ENCODE measurements at places on chromosomes 7 and 10.

GRCh38 chr10:123522702-123523312 is 143.3 kb upstream of the GPR26 start:
- no peak for DNase-seq

GRCh38 chr7:5892498-5892897 is 6.0 kb upstream of the CCZ1 start:
- DNase-seq = no peak

DNA sequence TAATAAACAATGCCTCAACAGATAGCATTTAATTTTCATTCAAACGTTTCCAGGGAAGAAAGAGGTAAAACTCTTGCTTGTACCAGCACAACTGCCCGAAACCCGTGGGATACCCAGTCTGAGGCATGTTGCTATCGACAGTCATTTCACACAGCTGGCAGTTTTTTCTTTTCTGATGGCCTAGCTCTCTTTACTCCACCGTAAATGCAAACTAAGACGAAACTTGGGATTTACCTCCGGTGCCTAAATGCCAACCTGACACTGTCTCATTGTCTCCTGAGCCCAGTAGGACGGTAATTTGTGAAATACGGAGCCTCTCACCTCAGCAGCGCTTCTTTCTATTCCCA is 143.5 kb downstream of the PRPF18 start:
- DNase-seq = no peak

GRCh38 chr10:24690961-24691512 is 32.6 kb downstream of the ARHGAP21 start:
- DNase-seq = no peak

- DNase-seq = peak; percentile 82
These were observed 68.2 kb downstream of the DNAJB6 start for GRCh38 chr7:157404845-157405481.

DNA sequence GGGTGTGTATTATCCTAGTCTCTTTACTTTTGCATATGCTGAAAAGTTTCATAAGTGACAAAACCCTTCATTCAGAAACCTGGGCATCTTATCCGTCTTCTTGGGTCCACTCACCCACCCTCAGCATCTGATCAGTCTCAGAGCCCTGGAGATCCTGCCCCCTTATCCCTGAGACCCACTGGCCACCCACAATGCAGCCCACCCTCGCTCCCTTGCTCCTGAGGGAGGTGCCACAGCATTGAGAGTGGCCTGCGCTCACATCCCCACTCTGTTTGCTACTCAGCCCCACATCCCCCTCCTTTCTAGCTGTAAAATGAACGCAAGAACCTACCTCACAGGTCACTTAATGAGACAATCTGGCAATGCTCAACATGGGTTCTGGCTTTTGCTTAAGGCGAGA is 27.3 kb downstream of the PDIA4 start:
- DNase-seq = no peak

DNA sequence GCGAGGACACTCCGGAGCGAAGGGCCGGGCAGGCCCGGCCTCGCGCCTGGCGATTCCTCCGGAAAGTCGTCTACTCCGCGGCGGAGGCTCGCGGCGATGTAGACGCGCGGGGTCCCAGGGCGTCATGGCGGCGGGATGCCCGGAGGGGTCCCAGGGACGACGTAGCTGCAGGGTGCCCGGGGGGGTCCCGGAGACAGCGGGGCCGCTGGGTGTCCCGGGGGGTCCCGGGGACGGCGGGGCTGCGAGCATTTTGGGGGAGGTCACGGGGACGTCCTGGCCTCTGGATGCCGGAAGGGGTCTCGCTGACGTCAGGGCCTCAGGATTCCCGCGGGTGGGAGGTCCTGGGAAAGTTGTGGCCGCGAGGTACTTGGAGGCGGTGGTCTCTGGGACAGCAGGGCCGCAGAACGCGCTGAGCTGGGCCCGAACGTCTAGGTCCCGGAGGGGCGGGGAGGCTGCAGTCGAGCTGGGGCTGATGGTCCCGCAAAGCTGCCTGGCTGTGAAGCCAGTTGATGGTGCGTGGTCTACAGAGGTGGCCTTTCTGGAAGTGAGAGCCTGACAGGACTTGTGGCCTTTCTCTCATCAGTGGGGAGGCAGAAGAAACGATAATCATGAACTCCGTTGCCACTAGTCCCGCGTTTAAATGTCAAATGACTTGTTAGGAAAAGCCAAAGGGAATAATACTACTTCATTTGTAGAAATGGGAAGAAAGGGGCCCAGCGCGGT is 637 bp downstream of the HSPA14 start:
- DNase-seq = no peak

GRCh38 chr7:99788554-99788953 is 4.6 kb upstream of the CYP3A4 start:
- DNase-seq = no peak

DNA sequence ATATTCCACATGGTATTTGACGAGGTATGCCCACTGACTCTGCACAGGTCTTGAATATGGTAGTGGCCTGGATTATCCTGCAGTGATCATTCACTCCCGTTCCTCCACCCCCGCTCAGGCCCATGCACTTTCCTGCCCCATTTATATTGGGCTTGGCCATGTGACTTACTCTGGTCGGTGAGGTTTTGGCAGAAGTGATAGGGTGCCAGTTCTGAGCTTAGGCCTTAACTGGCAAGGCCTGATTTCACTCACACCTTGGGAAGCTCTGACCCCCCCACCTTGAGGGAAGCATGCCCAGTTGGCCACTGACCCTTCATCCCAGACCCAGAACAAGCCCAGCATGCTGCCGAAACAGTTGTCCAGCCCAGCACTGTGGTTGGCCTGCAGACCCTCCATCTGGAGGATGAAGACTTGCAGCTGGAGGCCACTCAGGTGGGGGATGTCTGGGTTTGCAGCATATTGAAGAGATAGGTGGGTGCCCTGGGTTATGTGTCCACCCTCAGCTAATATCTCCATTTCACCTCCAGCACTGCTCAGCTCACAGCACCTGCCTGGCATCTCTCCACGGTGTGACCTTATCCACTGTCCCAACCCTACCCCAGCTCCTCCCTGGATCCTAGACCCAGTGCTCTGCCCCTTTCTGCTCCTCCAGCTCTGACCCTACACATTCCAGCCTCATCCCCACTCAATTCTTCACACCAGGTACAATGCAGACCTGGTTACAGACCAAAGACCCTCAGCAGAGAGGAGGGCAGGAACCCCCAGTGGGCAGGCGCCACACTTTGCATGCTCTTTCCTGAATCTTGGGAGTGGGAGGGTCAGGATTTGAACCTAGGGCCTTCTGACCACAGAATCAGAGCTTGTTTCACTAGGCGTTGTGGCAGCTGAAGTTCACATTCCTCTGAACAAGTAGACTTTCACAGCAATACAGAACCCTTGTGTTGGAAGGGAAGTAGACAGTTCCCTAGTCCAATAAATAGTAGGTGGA is 138.1 kb upstream of the CHST15 start:
- no peak for DNase-seq

GRCh38 chr10:79380125-79380945 is 33.1 kb downstream of the PPIF start:
- no peak for DNase-seq

GRCh38 chr7:131908714-131909113 is 352.3 kb upstream of the PODXL start:
- DNase-seq = no peak

GRCh38 chr10:117684672-117685211 is 142.2 kb downstream of the EMX2 start:
- DNase-seq = no peak

DNA sequence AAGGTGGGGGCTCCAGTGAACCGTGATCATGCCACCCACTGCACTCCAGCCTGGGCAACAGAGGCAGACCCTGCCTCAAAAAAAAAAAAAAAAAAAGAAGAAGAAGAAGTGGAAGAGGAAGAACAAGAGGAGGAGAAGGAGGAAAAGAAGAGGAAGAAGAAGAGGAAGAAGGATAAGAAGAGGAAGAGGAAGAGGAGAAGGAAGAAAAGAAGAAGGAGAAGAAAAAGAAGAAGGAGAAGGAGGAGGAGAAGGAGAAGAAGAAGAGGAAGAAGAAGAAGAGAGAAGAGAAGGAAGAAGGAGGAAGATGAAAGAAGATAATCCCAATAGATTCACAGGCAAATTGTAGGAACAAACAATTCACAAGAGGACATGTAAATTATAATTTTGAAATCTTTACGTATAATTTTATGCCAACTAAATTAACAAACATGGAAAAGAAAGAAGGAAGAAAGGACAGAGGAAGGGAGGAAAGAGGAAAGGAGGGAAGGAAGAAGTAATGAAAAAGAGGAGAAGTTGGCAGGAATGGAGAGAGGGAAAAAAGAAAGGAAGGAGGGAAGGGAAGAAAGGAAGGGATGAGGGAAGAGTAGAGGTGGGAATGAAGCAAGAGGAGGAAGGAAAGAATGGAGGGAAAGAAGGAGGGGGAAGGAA is 3.5 kb downstream of the SVOPL start:
- DNase-seq = no peak

- no peak for DNase-seq
These were observed 33.8 kb downstream of the KCNH2 start for GRCh38 chr7:150944066-150945042.

GRCh38 chr10:63692220-63692896 is 171.2 kb downstream of the REEP3 start:
- no peak for DNase-seq

DNA sequence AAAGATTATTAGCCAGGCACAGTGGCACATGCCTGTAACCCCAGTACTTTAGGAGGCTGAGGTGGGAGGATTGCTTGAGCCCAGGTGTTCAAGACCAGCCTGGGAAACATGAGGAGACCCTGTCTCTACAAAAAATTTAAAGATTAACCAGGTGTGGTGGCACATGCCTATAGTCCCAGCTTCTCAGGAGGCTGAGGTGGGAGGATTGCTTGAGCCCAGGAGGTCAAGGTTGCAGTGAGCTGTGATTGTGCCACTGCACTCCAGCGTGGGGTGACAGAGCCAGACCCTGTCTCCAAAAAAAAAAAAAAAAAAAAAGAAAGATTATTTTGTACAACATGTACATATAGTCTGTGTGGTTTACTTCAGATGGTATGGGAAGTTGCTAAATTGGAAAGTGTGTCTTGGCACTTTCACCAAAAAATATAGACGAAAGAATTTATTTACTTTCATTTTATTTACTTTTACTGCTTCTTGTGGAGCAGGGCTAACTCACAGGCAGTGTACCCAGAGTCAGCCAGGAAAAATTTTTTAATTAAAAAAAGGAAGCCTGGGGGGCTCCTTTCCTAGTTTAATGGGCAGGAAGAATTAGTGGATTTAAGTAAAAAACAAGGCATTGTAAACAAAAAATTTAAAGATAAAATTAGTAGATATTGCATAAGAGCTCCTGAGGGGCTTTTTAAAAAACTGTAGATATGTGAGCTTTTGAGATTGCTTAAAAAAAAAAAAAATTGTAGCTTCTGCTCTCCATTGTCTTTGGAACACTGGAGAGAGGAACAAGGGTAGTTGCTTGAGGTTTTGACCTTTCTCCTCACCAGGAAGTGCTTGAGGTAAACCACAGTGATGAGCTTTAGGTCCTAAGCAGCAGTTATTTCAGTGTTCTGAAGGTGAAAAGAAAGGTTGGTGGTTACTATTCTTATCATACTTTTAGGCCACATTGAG is 44.6 kb upstream of the VDAC2 start:
- no peak for DNase-seq

- no peak for DNase-seq
These were observed 551.4 kb downstream of the GLRX3 start for GRCh38 chr10:130687566-130687965.

GRCh38 chr10:100746784-100747455 is 1.5 kb downstream of the PAX2 start:
- no peak for DNase-seq

- DNase-seq = no peak
These were observed 37.7 kb downstream of the PPP1R17 start for GRCh38 chr7:31724696-31725095.

- DNase-seq = no peak
These were observed 25.1 kb downstream of the ALOX5 start for GRCh38 chr10:45399113-45399512.

DNA sequence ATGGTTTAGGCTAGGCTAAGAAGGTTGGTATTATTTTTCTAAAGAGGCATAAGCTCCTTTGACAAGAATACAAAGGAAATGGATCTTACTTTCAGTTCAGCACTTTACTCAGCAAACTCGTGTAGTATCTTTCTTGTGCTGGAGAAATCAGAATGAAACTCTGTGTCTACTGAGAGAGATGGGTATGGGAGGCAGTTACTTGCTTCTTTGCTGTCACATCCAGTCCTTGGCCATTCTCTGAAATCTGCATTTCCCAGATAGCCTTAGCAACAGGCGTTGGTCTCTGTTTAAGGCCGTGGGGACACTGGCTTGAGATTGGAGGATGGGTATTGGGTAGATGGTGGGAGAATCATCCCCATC is 180.5 kb downstream of the NRP1 start:
- DNase-seq = no peak

GRCh38 chr7:15556339-15557105 is 5.3 kb downstream of the AGMO start:
- no peak for DNase-seq

- no peak for DNase-seq
These were observed 75.5 kb downstream of the LRMDA start for GRCh38 chr10:75506930-75507329.

DNA sequence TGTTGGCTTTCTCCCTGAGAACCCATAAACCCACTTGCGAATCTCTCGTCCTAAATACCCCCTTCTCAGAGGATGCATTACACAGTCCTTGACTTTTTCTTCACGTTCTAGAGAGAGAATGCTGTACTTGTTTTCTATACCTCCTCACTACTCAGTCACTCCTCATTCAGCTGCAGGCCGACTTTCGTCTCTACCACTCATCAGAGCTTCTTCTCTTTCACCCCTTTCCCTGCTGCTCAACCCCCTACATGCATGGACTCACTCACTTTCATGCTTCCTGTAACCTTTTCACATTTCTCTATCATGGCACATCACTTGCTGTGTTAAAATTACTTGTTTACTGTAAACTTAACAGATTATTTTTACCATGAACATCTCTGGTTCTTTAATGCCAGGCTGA is 19.8 kb downstream of the MDFIC start:
- no peak for DNase-seq

GRCh38 chr10:46560952-46561351 is 4.5 kb upstream of the GPRIN2 start:
- no peak for DNase-seq

DNA sequence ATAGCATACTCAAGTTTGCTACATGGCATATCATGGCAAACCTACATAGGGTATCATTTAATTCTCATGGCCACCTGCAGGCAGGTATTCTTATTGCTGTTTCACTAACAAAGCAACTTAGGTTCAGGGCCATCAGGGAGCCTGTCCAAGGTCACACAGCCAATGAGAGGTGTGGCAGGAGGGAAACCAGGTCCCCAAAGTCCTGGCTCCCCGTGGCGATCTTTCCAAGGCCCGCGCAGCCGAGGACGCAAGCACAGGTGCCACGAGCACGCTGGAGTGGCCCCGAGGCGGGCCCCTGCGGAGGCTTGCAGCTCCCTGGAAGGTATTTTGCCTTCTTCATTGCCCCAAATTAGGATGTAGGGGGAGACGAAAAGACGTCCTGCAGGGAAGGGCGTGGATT is 20.8 kb downstream of the PRKAG2 start:
- no peak for DNase-seq

GRCh38 chr7:127938588-127938987 is 92.6 kb downstream of the LRRC4 start:
- no peak for DNase-seq

GRCh38 chr7:41892356-41893100 is 189.6 kb upstream of the INHBA start:
- no peak for DNase-seq
